ENCODE measurements at places on chromosomes 4 and X.

- no peak for DNase-seq
These were observed 913 bp upstream of the PRDM8 start for GRCh38 chr4:80196259-80196921.

GRCh38 chr4:126273746-126274145 is 959.0 kb downstream of the FAT4 start:
- DNase-seq, result no peak

DNA sequence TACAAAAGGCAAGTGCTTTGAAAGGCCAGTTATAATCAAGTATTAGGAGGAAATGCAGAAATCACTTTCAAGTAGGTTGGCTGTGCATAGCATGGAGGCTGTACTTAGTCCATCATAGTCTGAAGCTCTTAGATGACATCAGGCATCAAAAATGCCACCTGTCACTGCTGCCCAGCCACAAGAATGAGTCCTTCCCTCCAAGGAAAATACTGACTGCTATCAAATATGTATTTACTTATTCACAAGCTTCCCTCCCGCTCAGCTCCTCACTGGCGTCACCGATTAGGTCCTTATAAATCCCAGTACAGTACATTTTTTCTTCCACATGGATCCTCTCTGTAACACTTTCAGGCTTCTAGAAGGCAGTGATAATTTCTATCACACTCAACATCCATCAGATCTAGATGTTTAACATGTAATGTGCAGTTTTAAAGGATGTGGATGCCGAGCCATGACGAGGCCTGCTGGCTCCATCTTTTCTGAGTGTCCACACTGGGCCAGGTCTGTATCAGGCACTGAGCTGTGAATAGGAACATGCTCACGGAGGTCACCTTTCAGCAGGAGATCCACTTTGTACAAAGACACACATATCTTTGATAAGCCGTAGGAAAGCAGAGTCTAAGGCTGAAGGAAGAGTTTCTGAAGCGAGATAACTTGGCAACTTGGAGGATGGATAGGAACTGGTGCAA is 121.9 kb downstream of the PALLD start:
- DNase-seq, result peak; percentile 92

GRCh38 chr4:87025614-87026041 is 90.8 kb downstream of the AFF1 start:
- DNase-seq, result no peak

DNA sequence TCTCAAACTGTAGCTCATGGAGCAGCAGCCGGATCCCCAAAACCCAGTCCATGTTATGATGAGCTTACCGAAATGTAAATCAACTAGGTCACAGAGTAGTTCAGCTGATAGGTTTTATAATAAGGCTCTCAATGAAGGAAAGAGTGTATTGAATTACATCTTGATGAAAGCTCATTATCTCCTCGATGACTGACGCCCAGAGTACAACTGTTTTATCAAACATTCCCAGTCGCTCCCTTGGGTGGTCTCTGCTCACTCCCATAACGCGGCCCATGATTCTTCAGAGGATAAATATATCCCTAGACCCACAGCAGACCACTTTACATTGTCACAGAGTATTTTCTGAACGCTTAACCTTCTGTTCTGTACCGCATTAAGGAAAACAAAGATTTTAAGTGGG is 452.3 kb upstream of the GALNT7 start:
- no peak for DNase-seq
